ENCODE measurements at places on chromosomes 7 and 10.

DNA sequence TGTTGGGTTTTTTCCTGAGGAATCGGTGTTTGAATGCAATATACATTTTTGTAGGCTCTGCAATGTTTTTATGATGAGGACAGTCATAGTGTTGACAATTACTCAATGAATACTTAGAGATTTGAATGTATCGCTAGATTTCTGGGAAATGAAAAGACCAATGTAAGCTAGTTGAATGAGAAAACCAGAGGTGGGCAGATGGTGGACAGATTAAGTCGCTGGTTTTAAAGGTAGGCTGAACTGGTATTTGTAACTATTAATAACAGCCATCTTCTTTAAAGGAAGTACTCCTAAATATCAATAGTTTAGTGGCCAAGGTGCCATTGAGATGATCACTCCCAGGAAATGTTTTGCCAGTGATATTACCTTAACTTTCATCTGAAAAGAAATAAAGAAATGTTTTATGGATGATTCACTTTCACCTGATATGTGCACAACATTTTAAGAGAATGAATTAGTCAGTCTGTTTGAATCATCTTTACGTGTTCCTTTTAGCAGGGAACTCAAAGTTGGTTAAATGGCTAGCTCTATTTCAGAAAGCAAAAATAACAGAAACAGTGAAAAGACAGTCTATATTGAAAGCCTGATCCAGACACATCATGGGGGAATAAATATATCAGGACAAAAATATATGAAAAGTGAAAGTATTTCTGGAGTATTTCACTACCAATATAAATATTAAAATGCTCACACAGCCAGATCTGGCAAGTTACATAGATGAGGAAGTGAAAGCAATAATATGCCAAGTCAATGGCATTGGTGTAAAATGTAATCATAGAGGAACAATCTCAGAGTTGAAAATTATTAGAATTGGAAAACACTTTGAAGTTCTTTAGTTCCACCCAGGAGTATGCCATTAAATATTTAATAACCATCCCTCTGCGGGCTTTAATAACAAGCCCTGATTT is 20.7 kb downstream of the MET start:
- no peak for DNase-seq

- DNase-seq, result no peak
Measured at GRCh38 chr10:106312087-106312486, 852.4 kb downstream of the SORCS1 start.

DNA sequence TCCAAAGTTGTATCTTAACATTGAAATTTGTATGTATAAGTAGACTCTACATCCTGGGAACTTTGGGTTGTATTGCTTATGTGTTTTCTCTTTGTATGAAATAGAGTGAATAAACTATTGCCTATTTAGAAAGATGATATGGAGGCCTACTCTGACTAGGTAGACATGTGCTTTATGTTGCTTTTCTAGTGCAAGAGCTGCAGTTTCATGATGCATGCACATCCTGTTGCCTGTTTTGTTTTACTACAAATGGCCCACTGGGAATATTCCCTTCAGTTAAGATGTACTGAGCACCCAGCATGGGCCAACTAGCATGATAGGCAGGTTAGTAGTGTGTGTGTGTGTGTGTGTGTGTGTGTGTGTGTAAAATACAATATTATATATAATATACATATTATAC is 282.1 kb upstream of the LRGUK start:
- no peak for DNase-seq

DNA sequence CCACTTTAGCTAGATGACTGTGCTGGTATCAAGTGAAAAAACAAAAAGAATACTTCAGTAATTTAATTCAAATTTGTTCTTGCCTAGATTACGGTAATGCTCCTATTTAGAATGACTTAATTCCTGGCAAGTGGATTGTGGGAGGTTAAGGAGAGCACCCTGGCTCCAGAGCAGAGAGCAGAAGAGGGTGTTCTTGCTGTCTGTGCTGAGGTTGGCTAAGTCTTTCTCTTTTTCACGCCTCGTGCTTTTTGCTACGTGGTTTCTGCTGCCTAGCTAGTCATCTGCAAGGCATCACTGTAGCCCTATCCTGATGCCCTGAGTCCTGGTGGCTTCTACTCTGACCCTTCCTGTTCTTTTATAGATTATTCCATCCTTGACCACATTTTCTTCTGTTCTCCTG is 101.4 kb downstream of the INSYN2A start:
- DNase-seq, result no peak

DNA sequence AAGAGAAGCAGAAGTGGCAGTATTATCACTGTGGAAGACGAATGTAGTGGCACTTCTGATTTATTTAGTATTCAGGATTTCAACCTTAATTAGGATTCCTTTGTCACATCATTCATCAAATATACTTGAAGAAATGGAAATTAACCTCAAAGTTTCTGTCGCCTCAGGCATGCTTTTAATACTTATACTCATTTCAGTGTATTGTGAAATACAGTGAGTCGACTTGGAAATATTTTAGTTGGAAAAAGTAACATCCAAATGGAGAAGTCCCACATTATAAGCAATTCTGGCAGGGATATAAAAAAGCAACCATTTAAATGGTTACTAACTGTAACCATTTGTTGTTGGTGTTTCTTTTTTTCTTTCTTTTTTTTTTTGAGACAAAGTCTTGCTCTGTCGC is 648.8 kb downstream of the ARL4A start:
- no peak for DNase-seq

- no peak for DNase-seq
Measured at GRCh38 chr7:103348452-103348851, 1.0 kb downstream of the PSMC2 start.

DNA sequence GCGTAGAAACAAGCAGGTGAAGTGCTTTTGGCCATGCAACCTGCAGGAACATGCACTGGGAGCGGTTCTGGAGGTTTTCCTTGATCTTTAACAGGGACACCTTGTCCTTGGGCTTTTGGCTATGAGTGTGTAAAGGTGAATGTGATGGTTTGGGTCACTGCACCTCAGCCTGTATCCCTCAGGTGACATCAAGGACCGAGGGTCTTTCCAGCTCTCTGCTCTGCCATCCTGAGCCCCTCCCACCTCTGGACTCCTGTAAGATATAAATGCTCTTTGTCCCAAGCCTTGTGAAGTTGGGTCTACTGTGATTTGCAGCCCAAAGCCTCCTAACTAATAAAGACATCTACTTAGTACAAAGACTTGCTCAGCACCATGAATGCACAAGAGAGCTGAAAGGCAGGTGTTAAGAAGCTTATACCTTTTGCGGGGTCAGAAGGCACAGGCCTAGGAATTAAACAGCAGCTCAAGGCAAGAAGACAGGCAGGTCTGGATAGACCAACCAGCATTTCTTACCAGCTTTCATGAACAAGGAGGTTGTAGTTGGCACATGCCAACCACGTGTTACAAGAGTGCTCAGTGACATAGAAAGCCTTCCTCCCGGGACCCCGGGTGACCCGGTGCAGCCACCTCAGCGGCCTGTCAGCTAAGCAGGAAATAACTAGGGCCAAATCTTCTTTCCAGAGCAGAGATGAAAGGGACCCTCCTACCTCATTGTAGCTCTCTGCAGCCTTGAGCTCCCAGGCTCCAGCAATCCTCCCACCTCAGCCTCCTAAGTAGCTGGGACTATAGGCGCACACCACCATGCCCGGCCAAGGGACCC is 89.9 kb downstream of the CARD11 start:
- no peak for DNase-seq

DNA sequence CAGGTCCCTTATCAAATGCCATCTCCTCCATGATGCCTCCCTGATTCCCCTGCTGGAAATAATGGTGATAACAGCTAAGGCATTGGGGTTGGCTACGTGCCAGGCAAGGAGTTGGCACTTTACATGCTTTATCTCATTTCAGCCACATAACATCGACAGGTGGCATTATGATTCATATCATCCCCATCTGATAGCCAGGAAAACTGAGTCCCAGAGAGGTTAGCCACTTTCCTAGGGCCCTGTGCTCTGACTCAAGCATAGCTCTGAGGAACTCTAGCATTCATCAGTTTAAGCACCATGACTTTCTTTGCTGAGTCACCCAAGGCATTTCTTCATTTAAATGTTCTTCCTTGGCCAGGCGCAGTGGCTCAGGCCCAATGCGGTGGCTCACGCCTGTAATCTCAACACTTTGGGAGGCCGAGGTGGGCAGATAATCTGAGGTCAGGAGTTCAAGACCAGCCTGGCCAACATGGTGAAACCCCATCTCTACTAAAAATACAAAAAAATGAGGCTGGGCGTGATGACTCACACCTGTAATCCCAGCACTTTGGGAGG is 6.6 kb downstream of the LEP start:
- DNase-seq, result no peak

DNA sequence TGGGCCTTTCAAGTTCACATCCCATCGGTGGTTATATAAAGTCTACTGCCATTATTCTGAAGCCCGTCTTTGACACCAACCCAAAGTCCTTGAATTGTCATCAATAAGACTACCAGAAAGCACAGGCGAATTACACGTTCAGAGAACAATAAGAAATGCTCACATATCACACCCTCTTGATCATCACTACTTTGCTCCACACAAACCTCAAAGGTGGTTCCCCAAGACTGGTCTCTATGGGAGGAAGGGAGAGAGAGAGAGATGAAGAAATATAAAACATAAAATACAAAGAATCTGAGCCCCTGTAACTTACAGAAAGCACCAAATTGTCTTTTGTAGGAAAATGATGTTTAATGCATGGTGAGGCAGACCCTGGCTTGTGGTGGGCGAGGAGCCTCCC is 4.4 kb downstream of the HIPK2 start:
- no peak for DNase-seq

GRCh38 chr10:81730891-81731290 is 144.1 kb upstream of the NRG3 start:
- DNase-seq, result no peak

DNA sequence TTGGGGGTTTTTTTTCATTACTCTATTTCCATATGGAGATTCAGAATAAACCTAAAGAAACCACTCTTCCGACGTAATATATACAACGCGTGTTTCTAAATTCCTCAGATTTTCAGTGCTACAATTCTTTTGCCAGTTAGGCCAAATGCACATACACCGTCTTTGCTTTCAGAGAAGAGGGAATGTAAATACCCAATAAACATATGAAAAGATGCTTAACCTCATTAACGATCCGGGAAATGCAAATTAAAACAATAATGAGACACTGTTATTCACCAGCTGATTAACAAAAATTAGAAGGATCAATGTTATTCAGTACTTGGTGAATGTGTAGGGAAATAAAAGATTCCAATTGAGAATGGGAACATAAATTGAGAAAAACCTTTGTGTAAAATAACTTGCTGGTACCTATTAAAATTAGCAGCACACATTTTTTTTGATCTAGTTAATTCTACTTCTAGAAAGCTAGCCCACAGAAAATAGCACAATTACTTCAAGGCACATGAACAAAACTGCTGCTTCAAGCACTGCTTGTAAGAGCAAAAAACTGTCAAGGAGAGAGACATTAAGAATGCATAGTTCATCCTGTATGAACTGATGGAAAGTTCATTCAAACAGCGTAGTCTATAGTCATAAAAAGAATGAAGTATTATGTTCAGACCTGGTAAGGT is 56.7 kb downstream of the FGFR2 start:
- no peak for DNase-seq

- DNase-seq, result no peak
Measured at GRCh38 chr10:119807960-119808697, 64.5 kb downstream of the MCMBP start.

- no peak for DNase-seq
Measured at GRCh38 chr7:123367484-123368122, 166.8 kb downstream of the IQUB start.

DNA sequence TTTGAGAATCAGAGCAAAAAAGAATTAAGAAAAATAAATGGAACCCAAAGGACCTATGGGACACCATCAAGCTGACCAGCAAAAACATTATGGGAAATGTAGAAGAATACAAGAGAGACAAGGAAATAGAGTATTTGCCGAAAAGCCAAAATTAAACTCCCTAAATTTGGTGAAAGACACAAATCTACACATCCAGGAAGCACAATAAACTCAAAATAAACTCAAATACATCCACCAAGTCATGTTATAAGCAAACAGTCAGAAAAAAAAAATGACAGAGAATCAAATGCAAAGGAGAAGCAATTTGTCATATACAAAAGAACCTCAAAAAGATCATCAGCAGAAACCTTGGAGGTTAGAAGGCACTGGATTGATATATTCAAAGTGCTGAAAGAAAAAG is 105.4 kb downstream of the ZNF33B start:
- no peak for DNase-seq

- no peak for DNase-seq
Measured at GRCh38 chr10:52539463-52539862, 225.4 kb downstream of the DKK1 start.

GRCh38 chr7:44595934-44596635 is 10.3 kb upstream of the OGDH start:
- DNase-seq, result peak; percentile 48

- no peak for DNase-seq
Measured at GRCh38 chr10:50456719-50457118, 167.0 kb downstream of the SGMS1 start.

DNA sequence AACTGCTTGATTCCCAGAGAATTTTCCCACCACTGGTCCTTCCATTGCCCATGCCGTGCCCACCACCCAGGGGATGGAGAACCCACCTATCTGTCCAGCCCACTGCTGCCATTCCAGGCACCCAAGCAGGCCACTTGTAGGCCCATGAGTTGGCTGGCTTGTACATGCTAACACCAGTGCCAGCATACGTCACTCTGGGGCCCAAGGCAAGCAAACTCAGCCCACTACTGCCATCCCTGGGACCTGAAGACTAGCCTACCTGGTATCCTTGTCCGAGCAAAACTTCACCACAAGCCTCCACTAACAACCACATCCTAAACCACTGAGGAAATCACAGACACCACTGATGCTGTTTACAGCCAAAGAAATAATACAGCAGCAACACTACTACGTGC is 44.7 kb upstream of the CDK6 start:
- no peak for DNase-seq

- no peak for DNase-seq
Measured at GRCh38 chr7:16063221-16063620, 358.1 kb downstream of the CRPPA start.

- no peak for DNase-seq
Measured at GRCh38 chr7:39971924-39972323, 21.9 kb downstream of the CDK13 start.

GRCh38 chr7:35760143-35760745 is 40.6 kb upstream of the SEPTIN7 start:
- DNase-seq, result no peak

GRCh38 chr10:63707254-63707910 is 186.2 kb downstream of the REEP3 start:
- no peak for DNase-seq

- no peak for DNase-seq
Measured at GRCh38 chr10:85429126-85429525, 937.5 kb downstream of the GRID1 start.

- no peak for DNase-seq
Measured at GRCh38 chr7:1667566-1668395, 2.3 kb upstream of the ELFN1 start.

Measured in NCI-H187 (cell line).